ENCODE measurements at places on chromosomes 4 and X. TPM values are rescaled to one million over a fixed set of nuclear protein-coding genes. Genes with fewer than 3 reads are reported as not detected.

- H3K36me3 ChIP-seq = no peaks in the 10 kb centered on the region
- DNase-seq = no peak
- peaks cover 6% of the 10 kb centered on the region for H3K4me1 ChIP-seq
These were observed 687.3 kb upstream of the ACTRT1 start for GRCh38 chrX:128739539-128739938.

DNA sequence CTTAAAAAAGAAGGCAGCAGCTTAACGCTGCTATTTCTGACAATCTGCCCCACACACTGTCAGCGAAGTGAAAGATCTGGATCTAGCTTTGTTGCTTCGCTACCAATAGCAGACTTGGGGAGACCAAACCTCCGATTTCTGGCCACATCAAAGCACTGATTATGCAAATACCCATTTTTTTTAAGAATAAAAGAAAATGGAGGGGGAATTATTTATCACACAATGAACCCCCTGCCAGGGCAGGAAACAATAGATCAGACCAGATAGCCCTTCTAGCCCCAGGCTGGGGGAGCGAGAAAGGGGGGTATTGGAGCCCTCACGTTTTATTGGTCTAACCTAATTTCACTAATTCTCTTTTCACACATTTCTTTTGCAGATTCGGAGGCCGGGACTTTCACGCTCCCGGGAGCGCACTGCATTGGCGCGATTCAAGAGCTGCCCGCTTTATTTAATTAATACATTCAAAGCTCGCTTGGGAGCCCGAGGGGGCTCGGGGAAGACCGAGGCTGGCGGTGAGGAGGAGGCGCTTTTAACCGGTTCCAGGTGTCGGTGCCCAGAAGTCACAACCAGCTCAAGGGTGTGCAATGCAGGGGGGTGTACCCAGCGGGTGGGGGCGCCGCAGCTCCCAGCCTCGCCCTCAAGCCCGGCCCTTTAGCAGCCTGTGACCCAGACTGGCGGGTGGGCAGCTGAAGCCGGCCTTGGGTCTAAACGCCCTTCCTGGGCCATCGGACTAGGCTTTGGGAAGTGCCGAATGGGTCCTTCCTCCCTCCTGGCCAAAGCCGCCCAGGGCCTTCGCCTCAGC lies 5.5 kb downstream of the NEUROG2 start:
- no peak overlapping the region for H3K27ac ChIP-seq
- H3K4me3 ChIP-seq = peak overlapping the region; percentile 5
- DNase-seq = no peak
- no peaks in the 10 kb centered on the region for H3K36me3 ChIP-seq

GRCh38 chr4:94959307-94959706 lies 201.6 kb downstream of the BMPR1B start:
- H3K4me3 ChIP-seq = no peak overlapping the region
- no peaks in the 10 kb centered on the region for H3K27me3 ChIP-seq
- no peak overlapping the region for H3K27ac ChIP-seq
- H3K36me3 ChIP-seq = no peaks in the 10 kb centered on the region
- no peak for DNase-seq
- H3K4me1 ChIP-seq = no peaks in the 10 kb centered on the region

DNA sequence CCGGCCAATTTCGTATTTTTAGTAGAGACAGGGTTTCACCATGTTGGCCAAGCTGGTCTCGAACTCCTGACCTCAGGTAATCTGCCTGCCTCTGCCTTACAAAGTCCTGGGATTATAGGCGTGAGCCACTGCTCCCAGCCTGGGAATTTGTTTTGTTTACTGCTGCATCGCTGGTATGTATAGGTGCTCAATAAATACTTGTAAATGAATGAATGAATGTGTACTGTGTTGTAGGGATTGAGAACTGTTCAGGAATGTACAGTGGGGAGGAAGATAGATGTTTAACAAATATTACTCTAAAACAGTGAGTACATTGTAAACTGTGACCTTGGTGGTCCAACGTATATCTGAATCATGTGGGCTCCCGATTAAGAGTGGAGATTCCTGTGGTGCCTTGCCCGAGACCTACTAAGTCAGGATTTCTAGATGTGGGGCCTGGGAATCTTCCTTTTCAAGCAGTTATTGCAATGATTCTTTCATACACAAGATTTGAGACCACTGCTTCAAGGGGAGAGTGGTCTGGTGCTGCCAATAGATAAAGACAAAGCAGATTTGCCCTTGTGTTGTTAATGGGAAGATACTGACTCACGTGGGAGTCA lies 41.0 kb downstream of the WWC2 start:
- H3K4me1 ChIP-seq = peaks cover 4% of the 10 kb centered on the region
- no peak for DNase-seq
- no peak overlapping the region for H3K27ac ChIP-seq
- H3K36me3 ChIP-seq = no peaks in the 10 kb centered on the region

DNA sequence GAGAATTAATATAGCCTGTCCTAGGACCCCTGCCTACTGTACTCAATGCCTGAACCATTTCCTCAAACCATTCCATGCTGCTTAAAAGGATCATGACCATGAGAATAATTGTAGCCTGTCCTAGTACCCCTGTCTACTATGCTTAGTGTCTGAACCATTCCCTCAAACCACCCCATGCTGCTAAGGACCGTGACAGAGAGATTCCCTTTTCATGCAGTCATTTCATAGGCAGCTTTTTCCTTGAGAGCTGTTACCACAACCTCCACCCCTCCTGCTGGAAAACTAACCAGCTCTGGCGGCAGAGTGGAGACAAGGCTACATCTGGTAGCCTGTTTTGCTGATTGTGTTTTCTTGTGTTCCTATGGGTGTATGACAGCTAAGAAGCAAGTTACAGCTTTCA lies 174.9 kb upstream of the SMARCAD1 start:
- no peaks in the 10 kb centered on the region for H3K27me3 ChIP-seq
- peak; percentile 22 for DNase-seq
- no peak overlapping the region for H3K27ac ChIP-seq
- no peak overlapping the region for H3K4me3 ChIP-seq
- no peaks in the 10 kb centered on the region for H3K36me3 ChIP-seq
- H3K4me1 ChIP-seq = peaks cover 1% of the 10 kb centered on the region

- no peaks in the 10 kb centered on the region for H3K4me1 ChIP-seq
- H3K27me3 ChIP-seq = no peaks in the 10 kb centered on the region
- H3K36me3 ChIP-seq = no peaks in the 10 kb centered on the region
- no peak overlapping the region for H3K4me3 ChIP-seq
- no peak overlapping the region for H3K27ac ChIP-seq
- no peak for DNase-seq
These were observed 542.9 kb upstream of the GRIA3 start for GRCh38 chrX:122641136-122641535.

Gene CWH43
- polyA plus RNA-seq = not detected
